ENCODE measurements at places on chromosomes 2 and 18.

DNA sequence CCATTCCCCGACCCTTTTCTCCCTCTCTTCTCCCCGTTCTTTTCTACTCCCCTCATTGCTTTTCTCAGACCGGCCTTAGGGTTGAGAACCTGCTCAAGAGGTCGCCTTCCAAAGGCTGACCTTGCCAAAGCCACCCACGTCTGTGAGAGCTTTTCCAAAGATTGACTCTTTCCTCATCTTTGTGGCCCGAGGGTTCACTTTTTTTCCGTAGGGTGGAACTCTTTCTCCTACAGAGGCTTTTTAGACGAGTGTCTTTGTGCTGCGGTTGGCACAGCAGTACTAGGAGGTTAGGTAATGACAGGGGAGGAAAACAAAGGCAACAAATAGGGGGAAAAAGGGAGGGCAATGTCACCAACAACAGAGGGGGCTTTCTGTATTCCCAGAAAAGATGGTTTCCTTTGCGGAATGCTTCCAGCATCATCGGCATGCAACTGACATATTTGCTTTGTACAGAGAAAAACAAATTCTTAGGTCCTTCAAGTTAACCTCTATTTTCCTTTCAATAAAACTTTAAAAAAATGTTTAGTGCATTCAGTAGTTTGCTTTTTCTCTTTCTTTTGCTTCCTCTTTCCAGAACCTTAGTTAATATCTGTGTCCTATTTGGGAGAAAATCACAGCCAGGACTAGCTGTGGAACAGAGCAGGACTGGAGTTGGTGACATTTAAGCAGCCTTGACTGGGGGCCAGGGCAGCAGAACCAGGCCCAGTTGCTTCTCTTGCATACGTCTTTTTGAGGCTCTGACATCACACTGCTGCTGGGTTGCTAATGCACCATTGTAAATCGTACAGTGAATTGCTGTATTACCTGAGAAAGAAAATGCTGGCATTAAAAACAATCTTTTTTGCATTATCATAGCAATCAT is 188.1 kb upstream of the FANCL start:
- DNase-seq = no peak

- DNase-seq = no peak
These were observed 8.6 kb downstream of the ZEB2 start for GRCh38 chr2:144511226-144511810.

GRCh38 chr2:45009928-45010701 is 863 bp upstream of the SIX2 start:
- DNase-seq = no peak

- no peak for DNase-seq
These were observed 61.9 kb upstream of the ALPP start for GRCh38 chr2:232316461-232317330.

DNA sequence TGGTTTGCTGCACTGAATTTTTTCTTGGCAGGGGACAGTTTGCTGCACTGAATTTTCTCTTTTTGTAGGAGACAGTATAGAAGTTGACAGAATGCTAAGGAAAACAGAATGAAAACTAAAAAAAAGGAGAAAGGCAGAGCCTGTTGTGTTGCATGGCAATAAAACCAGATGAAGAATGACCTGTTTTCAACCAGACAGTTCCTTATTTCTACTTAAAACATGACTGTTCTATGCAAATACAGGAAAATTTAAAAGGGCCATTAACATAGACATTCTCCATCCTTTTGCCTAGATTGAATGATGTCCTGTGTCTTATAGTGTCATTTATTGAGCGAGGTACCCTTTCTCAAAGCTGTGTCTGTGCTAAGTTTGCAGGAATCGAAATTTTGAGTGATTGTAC is 33.3 kb downstream of the ABI2 start:
- DNase-seq = no peak

GRCh38 chr2:11563784-11564666 is 30.2 kb downstream of the GREB1 start:
- DNase-seq = no peak

DNA sequence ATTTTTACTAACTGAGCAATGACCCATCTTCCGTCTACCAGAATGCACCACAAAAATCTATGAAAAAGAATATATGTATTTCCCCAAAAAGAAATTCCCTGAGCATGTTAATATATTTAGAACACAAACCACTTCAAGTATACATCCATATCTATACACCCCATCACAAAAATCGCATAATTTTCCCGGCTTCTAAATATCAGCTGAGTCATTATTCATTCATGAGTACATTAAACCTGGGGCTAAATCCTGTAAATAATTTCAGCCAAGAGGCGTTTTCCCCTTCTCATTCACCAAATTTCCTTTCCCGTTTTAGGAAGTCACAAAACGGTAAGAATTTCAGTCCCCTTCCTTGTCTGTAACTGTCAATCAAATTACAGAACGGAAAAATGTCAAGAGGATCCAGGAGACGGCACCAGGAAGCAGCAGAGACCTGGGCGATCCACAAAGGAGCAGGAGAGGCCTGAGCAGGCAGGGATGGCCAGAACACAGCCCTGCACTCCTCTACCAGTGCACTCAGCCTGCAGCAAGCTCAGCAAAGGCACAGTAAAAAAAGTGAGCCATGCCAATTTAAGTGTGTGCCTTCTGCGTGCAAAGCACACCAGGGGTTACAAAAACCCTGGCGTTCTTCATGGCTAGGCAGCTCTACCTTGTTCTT is 300.7 kb downstream of the TCF4 start:
- DNase-seq = no peak

GRCh38 chr2:86675104-86675503 is 45.0 kb upstream of the RMND5A start:
- no peak for DNase-seq

DNA sequence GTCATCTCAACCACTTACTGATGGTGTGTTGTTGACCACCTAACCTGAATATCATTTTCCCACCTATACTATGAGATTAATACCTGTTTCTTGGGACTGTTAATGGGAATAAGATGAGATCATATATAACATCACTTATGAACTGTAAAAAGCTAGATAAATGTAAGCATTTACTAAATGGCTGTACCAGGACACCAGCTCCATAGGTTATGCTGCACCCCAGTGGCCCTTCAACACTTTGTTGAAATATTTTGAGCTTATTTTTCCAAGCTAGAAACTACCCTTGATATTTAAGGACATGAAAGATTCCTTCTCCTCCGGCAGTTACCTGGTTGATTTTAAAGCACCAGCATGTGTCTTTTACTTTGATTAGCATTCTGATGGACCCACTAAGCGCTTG is 138.0 kb upstream of the CDCA7 start:
- DNase-seq = no peak

DNA sequence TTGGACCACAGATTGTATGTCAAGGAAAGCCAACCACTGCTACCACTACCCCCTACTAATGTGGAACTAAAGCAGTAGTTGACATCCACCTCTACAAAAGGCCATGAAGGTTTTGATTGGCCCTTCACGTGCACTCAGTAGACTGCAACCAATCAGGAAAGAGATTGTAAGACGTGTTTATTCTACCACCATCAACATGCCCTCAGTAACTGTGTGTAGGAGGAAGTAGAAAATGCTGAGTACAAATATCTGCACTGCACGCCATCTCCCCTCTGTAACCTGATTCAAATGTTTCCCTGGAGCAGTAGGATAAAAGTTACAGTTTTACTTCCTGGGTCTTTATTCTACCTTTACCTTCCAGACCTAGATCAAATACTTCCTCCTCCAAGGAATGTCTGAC is 2.9 kb upstream of the CASP10 start:
- no peak for DNase-seq

- DNase-seq = no peak
These were observed 40.3 kb downstream of the MYCN start for GRCh38 chr2:15980605-15981098.

DNA sequence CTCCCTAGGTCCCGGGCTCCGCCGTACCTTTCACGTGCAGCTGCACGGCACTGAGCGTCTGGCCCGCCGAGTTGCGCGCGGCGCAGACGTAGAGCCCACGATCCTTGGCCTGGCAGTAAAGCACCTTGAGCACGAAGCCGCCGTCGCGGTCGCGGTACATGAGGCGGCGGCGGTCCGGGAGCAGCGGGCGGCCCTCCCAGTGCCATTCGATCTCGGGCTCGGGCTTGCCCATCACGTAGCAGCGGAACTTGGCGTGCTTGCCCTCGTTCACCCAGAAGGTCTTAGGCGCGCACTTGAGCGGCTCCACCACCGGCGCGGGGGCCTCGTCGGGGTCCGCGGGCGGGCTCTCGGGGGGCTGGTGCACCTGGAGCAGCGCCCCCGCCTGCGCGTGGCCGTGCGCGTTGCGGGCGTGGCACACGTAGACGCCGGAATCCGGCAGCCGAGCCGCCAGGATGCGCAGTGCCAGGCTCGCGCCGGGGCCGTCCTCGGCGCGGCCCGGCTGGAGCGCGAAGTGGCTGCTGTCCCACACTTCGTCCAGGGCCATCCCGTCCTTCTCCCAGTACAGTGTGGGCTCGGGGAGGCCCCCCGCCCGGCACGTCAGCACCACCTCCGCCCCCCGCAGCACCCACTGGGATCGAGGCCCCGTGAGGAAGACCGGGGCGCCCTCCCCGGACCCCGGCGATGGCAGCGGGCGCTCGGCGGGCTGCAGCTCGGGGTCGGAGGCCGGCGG is 980 bp downstream of the OBSL1 start:
- DNase-seq = no peak

GRCh38 chr2:216246766-216247165 is 125.5 kb downstream of the MARCHF4 start:
- no peak for DNase-seq

GRCh38 chr2:227324642-227324994 is 433 bp upstream of the MFF start:
- DNase-seq = peak; percentile 34

DNA sequence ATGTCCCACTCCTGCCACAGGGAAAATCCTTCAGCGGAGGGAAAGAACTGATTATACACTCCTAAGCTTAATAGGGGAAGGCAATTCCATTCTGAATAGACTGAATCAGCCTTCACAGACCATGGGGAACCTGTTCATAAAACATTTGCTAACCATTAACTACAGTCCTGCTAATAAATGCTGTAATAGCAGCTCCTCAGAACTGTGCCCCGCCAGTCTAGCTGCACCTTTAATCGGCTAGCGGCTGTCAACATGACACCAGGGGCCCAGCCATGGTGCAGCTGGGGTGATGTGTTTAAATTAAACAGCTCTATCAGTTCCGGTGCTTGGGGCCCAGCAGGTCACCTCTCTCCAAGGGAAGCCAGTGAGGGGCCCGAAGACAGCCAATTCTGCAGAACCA is 77.8 kb downstream of the GALNT14 start:
- DNase-seq = no peak

- DNase-seq = no peak
These were observed 32.0 kb downstream of the EIPR1 start for GRCh38 chr2:3345621-3346020.

DNA sequence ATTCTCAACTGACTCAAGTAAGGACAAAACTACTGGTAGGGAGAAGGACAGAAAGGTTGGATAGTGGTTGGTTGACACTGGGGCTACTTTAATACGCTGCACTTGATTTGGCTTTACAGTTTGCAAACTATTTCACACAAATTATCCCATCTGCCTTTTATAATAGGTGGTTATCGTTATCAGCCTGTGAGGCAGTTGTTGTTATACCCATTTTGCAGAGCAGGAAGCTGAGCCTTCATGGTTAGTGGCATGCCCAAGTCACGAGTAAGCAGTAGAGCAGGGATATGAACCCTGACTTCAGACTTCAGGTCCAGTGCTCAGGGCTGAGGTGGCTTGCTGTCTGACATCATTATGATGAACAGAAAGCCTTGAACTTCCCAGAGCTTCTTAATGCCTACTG is 5.3 kb downstream of the CTIF start:
- no peak for DNase-seq

DNA sequence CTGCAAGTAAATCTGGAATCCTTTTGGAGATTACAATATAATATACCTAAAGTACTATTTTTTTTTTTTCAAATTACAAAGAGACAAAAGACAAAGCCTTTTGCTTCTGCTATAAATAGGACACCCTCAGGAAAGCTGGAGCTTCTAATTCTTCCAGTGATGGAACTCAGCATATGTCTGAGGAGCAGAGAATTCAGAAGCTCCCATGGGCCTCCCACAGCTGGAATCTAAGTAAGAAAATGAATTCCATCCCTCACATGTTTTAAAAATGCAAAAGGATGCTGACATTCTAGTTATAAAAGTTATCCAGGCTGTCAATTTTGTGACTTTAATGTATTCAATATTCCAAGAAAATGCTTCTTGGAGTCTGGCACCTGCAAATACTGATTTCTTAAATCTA is 571.3 kb upstream of the LRRTM4 start:
- DNase-seq = no peak

DNA sequence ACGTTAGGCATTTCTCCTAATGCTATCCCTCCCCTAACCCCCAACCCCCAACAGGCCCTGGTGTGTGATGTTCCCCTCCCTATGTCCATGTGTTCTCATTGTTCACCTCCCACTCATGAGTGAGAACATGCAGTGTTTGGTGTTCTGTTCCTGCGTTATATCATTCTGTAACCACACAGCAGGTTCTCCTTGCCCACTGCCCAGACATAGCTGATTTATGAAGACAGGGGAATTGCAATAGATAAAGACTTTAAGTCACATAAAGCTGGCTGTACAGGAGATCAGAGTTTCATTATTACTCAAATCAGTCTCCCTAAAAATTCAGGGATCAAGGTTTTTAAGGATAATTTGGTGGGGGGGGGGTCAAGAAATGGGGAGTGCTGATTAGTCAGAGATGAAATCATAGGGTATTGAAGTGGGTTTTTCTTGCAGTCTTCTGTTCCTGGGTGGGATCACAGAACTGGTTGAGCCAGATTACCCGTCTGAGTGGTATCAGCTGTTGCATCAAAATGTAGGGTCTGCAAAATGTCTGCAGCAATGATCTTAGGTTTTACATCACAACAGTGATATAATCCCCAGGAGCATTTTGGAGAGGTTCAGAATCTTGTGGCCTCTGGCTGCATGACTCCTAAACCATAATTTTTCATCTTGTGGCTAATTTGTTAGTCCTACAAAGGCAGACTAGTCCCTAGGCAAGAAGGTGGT is 392.1 kb upstream of the KCNJ3 start:
- no peak for DNase-seq

- DNase-seq = no peak
These were observed 79.6 kb downstream of the KLF7 start for GRCh38 chr2:207086136-207086535.

DNA sequence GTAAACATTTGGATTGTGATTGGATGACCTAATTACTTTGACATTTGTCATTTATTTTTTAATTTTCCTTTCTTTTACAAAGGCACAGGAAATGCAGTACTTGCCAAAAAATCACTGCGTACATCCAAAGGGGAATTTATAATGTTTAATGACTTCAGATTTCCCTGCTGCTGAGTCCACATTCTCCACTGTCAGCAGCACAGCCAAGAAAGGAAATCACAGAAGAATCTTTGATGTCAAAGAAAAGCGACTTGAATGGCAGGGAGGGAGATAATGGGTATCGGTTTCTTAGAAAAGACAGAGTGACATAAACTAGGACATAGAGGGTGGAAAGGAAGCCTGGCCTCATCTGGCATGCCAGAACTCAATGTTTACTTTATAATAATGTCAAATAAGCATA is 41.4 kb upstream of the COPS8 start:
- DNase-seq = no peak

Data from C1 segment of cervical spinal cord (tissue), 14 donors.